ENCODE measurements at places on chromosomes 7 and 10.

GRCh38 chr10:110646417-110647135, 2.4 kb downstream of the RBM20 start:
- no peak for DNase-seq

DNA sequence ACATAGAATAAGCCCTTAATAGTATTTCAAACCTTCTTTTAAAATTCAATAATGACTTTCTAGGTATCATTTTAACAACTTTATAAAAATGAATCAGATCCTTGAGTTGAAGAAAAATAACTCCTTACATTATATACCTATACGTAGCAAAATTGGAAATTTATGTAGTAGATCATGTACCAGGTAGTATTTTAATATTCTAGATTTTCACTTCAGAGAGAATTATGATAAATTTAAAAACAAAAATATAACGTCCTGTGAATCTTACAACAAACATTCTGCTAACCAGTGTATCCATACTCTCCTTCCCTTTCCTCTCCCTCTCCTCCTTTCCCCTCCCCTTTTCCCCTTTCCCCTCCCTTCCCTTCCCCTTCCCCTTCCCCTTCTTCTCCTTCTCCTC, 6.1 kb upstream of the RAB11FIP2 start:
- DNase-seq, result no peak

DNA sequence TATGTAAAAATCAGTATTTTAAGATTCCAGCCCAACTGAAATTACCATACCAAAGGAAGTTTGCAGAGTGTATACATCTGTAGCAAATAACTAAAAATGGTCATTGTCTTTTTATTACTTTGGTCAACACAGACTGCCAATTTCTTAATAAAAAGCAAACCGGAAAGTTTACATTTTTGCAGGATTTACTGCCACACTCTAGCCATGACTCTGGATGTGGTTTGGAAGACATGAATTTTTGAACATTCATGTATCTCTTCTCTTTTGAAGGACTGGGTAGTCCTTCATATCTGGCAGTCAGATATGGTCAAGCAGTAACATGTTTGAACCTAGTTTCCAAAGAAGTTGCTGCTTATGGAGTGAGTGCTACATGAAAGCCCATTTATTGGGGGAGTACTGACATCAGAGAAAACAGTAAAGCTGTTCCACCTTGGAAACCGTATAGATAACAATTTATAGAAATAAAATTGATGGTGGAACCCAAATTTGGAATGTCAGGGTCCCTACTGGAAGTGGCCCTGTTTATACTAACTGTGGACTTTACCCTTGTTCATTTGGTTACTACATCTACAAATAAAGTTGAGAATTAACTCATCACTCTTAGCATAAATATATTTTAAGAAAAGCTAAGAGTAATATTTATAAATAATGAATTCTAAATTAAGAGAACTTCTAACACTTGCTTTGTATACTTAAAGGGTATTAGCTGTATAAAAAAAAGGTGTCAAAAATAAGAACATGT, 84.6 kb downstream of the ZMYND11 start:
- DNase-seq, result no peak

DNA sequence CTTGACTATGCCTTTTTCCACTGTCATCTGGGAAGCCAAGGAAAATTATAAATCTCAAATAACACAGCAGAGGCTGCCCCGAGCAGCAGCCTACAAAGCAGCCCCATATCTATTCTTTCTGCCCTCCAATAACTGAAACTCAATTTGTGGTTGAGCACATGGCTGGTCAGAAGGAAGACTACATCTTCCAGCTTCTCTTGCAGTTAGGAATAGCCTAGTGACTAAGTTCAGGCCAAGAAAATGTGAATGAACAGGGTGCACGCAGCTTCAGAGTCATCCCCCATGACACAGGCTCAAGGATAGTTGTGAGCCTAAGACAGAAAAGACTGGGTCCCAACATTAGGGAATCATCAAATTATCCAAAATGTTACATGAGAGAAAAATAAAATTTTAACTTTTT, 42.3 kb downstream of the CHCHD3 start:
- no peak for DNase-seq

GRCh38 chr7:50507898-50508470, 57.2 kb downstream of the DDC start:
- DNase-seq, result no peak

DNA sequence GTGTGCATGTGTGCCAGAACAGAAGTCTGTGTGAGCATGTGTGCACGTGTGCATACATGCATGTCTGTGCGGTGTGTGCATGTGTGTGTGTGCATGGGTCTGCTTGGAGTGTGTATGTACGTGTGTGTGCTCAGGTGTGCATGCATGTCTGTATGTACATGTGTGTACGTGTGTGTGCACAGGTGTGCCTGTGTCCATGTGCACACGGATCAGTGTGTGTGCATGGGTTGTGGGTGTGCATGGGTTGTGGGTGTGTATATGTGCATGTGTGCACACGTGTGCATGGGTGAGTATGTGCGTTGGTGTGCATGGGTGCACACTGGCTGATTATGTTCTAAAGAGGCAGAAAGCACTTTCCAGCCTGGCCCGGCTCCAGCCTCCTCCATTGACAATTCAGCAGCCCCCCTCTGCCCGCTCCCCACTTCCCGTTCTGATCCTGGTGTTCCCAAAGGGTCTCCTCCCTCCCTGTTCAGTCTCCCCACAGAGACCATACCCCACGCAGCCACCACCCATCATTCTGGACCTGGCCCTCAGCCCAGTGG, 44.1 kb upstream of the PDGFA start:
- DNase-seq, result no peak

- no peak for DNase-seq
Observed at GRCh38 chr10:64210211-64210610, 689.0 kb downstream of the REEP3 start.

DNA sequence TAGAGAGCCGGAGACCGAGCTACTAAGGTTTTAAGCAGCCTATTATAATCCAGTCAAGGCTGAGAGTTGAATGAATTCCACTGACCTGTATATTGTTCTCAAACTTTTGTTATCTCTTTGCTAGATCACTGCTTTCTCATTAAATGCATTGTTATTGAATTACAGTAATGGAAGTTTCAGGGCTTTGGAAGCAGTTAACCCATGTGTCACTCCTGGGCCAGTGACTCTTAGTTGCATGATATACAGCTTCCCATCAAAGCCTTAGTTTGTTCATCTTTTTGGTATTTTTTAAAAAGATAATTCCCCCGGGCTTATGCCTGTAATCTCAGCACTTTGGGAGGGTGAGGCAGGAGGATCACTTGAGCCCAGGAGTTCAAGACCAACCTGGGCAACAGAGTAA, 55.4 kb upstream of the KIAA1217 start:
- no peak for DNase-seq

DNA sequence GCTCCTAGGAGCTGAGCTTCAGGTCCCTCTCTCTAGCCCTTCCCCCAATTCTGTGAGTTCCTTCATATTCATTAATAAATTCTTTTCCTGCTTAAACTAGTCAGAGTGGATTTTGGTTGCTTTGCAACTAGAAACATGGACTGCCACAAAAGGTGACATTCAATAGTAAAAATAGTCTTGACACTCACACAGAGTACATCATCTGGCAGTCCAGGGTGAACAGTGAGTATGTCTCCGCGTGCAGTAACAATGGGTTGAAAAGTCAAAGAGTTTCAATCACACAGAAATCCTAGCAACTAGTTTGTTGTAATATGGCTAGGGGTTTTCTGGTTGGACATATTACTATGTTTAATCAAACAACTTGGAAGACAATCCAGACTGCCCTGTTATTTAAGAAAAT, 168.8 kb upstream of the TBX20 start:
- DNase-seq, result no peak

GRCh38 chr7:24722386-24723177, 34.7 kb downstream of the GSDME start:
- no peak for DNase-seq

GRCh38 chr10:93346694-93347093, 135.4 kb downstream of the MYOF start:
- DNase-seq, result no peak

GRCh38 chr10:113872139-113873030, 17.9 kb downstream of the NHLRC2 start:
- DNase-seq, result no peak

DNA sequence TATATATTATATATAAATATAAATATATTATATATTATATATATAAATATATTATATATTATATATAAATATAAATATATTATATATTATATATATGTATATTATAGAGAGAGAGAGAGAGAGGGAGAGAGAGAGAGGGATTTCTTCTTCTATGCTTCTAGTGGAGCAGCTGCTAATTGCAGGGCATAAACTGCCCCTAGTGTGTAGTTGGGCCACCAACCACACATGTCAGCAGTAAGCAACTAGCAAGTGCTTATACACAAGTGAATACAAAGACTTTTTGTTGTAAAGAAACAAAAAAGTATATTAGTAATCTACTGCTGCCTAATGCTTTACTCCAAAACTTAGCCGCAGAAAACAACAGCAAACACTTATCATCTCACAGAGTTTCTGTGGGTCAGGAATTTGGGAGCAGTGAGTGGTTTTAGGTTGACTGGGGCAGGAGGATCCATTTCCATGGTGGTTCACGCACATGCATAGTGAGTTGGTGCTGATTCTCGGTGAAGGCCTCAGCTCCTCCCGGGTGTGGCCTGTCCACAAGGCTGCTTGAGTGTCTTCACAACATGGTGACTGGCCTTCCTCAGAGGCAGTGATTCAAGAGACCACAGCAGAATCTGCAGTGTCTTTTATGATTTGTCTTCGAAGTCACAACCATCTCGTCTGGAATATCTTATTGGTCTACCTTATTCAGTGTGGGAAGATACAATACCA, 25.5 kb upstream of the BAG3 start:
- DNase-seq, result no peak

GRCh38 chr10:106609470-106610266, 554.8 kb downstream of the SORCS1 start:
- DNase-seq, result no peak

Data from brain pericyte (primary cell).